ENCODE measurements at places on chromosomes 2 and 18.

DNA sequence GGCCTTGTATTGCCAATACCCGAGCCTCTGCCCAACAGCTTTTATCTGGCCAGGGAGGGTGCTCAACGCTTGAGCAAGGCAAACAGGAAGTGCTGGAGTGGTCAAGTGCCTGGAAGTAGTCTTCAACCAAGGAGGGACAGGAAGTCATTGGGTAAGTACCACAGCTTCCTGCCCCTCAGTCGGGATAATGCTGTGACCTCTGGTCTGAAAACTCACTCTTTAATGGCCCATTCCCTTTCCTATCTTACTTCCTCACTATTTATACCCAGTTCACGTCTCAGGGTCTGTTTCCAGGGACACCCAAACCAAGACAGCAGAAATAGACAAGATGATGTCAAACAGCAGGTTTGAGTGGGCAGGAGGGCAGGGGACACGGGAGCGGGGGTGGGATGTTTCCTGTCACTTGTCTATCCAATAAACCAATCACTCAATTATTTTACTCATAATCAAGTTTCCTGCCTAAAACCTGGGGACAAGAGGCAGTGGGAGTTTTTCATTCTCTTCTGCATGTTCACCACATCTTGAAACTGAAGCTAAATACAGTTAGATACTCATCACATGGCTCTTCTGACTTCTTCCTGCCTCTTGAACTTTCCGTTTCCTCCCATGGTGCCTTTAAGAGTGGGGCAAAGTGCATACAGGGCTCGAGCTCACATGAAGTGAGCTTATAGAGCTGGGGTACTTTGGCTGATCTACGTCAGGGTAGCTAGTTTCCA, 68.9 kb upstream of the CAB39 start:
- no peak for DNase-seq

GRCh38 chr2:180656455-180656847, 324.0 kb upstream of the UBE2E3 start:
- DNase-seq: peak; percentile 78

DNA sequence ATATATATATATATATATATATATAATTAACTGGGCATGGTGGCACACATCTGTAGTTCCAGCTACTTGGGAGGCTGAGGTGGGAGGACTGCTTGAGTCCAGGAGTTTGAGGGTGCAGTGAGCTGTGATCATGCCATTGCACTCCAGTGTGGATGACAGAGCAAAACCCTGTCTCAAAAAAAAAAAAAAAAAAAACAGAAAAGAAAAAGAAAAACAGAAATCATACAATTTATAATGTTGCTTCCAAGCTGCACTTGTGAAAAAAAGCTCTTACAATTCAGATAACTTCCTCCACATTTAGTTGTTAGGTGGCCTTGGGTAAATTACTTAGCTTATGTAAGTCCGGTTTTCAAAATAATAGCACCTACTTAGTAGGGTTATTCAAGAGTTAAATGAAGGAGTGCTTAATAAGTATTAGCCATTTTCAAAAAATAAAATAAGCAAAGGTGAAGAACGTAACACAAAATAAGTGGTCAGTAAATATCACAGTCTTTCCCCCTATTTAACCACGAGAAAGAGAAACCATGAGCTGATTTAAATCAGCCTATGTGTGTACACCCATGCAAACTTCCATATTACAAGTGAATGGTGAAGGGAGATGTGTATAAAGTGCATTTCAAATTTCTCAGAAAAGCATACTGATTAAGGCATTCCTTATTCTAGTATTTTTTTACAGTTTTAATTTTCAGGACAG, 2.3 kb downstream of the WIPF1 start:
- no peak for DNase-seq

DNA sequence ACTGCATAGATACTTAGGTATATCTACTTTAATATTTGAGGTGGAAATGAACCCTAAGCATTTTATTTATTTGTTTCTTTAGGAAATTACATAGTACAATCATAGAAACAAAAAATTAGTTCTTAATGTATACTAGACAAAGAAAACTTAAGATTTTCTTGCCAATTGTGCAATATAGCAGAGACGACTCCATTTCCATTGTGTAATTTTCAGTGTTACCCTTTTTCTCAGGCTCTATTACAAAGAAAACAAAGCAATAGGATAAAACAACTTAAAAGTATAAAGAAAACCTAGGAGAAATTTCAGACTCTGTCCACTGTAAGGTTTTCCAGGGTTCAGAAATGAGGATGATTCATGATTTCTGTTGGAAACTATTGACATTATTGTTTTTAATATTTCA, 89.0 kb upstream of the SERTAD2 start:
- peak; percentile 44 for DNase-seq

GRCh38 chr18:58484989-58485981, 143.6 kb downstream of the ALPK2 start:
- DNase-seq: no peak

DNA sequence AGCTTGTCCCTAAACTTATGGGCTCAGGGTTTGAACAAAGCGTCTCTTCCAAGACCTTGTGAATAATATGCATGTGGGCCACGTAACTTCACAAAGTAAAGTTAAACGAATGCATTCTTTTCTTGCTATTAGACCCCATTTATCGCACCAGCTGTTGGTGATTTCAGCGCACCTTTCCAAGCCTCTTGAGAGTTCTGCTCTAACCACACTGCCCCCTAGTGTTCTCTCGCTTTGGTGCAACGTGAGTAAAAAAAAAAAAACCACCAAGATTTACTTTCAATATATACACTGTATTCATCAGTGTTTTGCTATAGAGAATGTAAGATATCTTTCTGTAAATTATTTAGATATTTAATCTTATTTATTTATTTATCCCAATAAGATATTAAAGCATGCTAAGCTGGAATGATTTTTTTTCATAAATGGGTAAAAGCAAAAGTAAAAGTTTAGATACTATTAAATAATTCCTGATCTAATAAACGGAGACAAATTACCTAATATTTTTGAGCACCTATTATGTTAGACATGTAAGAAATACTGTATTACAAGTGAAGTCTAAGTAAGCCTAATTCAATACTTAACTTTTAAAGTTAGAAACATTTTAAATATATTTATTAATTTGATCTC, 459.5 kb downstream of the DLGAP1 start:
- DNase-seq: peak; percentile 60

DNA sequence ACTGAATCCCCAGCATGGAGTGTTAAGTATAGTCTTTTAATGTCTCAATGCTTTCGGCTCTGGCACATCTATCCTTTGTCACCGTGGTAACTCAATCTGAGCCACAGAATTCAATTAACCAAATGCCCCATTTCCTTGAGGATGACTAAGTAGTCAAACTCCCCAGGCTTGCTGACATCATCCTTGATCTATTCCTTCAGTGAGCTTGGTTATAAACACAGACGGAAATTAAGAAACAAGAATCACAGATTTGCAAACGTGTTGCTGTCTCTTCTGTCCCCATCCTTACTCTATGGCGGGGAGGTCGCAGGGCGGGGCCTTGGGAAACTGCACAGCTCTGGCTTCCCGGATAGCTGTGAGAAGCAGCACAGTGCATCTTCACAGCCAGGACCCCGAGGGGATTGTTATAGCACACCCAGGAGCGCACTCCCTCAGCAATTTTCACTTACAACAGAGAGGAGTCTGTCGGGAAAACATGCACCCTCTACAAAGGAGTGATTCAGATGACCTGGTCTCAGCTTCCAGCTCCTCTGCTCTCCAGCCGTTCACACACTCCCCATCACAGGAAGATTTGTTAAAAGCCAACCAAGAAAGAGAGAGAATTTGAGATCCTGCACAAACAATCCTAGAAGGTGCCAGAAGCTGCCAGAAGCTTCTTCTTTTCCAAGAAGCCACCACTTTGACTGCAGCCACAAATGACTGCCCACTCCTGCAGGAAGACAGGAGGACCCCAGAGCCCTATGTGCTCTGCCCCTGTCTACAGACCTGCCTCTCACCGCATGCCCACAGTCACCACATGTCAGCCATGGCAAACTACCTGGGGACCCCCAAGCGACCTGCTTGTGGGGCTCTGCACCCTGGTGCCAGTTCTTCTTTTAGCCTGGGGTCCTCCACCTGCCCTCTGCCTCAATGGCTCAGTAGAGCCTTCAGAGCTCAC, 44.9 kb upstream of the YWHAQ start:
- peak; percentile 90 for DNase-seq

DNA sequence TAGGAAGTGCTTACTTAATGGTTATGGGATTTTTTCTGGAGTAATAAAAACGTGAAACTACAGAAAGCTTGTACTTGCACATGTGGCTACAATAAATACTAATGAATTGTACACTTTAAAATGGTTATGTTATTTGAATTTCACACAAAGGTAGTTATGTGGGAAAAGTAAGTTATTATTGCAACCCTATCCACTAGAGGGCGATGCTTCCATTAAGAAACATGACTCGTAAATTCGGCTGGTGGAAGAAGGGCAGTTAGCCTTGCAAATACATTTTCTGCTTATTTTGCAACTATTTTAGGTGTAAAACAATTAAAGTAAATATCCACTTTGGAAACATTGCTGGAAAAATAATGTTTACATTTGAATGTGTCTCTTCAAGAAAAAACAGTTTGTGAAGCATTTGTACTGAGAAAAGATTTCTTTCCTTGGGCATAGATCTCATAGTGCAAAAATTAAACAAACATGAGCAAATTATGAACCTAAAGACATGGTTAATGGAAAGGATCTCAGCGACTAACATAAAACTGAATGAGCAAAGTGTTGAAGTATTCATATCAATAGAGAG, 68.1 kb upstream of the CSRNP3 start:
- peak; percentile 61 for DNase-seq
